HFFc6 (cell line): ENCODE measurements at places on chromosomes 6 and 20. TPM values are rescaled to one million over a fixed set of nuclear protein-coding genes. Genes with fewer than 3 reads are reported as not detected.

FAM83C gene
- total RNA-seq = not detected in 3 replicates

IL17F gene
- total RNA-seq = not detected in 3 replicates

SLC17A1 gene
- total RNA-seq = not detected in 3 replicates

CCN2 gene
- 530 to 899 TPM (median 847 TPM) in 3 replicates for total RNA-seq

RAMACL gene
- total RNA-seq = 2.0 to 3.4 TPM (median 2.6 TPM) in 3 replicates

DPPA5 gene
- not detected in 3 replicates for total RNA-seq

- no peaks in the 10 kb centered on the region for H3K27me3 ChIP-seq
- no peak overlapping the region for H3K27ac ChIP-seq
- DNase-seq = no peak
- no peaks in the 10 kb centered on the region for H3K4me1 ChIP-seq
- no peaks in the 10 kb centered on the region for H3K36me3 ChIP-seq
Observed at GRCh38 chr6:72381076-72381475, 240.8 kb upstream of the KCNQ5 start.

DNA sequence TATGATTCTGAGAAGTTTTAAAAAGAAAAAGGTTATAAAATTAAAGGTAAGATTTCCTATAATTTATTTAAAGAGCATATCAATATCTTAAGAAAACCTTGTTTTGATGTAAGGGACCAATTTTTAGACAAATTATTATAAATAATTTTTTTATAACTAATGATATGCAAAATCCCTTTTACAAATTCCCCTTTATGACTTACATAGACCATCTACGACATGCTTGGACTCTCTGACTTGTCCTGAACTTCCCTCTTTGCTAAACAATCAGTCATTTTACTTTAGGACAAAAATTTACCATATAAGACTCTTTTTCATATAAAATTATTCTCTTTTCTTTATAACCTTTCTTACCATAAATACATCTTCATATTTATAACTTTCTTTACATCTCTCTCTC lies 15.3 kb upstream of the ANGPT4 start:
- no peak overlapping the region for H3K27ac ChIP-seq
- peaks cover 7% of the 10 kb centered on the region for H3K27me3 ChIP-seq
- H3K36me3 ChIP-seq = no peaks in the 10 kb centered on the region
- DNase-seq = no peak
- 0 out of 2 replicates have a peak, but pooled peaks cover 2% of the 10 kb centered on the region for H3K4me1 ChIP-seq

DNA sequence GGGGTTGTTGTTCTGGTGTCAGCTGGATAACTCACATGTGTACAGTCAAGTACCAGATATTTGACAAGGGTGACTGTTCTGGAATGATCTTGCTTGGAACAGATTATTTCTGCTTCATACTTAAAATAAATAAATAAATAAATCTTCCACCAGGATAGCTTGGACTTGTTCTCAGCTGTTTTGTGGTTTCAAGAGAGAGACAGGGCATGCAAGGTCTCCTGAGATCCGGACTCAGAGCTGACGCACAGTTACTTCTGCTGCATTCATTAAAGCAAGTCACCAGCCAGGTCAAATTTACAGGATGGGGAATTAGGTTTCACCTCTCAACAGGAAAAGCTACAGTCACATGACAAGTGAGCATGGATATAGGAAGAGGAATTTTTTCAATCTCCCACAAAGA lies 285.0 kb upstream of the SPTLC3 start:
- no peak overlapping the region for H3K4me3 ChIP-seq
- H3K27ac ChIP-seq = no peak overlapping the region
- no peaks in the 10 kb centered on the region for H3K4me1 ChIP-seq
- H3K36me3 ChIP-seq = peaks cover 4% of the 10 kb centered on the region
- no peaks in the 10 kb centered on the region for H3K27me3 ChIP-seq

DNA sequence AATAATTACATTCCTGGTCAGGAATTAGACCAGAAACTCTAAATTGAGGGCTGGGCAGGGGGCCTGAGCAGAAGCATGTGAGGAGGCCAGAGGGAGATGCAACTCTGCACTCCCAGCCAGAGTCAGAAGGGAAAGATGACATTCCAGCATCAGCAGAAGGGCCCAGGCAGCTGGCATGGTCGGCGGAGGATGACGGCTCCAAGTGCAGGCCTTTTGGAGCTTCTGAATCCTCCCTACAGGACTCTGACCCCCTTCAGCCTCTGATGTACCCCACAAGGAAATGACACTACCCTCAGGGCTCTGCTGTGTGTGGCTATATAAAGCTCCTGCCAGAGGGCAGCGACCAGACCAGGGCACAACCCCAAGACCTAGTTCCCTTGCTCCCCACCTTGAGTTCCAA lies 1.9 kb downstream of the LRFN2 start:
- H3K27ac ChIP-seq = no peak overlapping the region
- peaks cover 25% of the 10 kb centered on the region for H3K27me3 ChIP-seq
- H3K4me1 ChIP-seq = no peaks in the 10 kb centered on the region
- H3K36me3 ChIP-seq = no peaks in the 10 kb centered on the region

GRCh38 chr20:32886652-32887051 lies 27.9 kb downstream of the EFCAB8 start:
- peaks cover 22% of the 10 kb centered on the region for H3K27me3 ChIP-seq
- no peaks in the 10 kb centered on the region for H3K4me1 ChIP-seq
- no peaks in the 10 kb centered on the region for H3K36me3 ChIP-seq
- no peak for DNase-seq

GRCh38 chr6:159047891-159048685 lies 3.3 kb upstream of the TAGAP start:
- no peak for DNase-seq
- H3K4me3 ChIP-seq = no peak overlapping the region
- H3K36me3 ChIP-seq = no peaks in the 10 kb centered on the region
- H3K4me1 ChIP-seq = no peaks in the 10 kb centered on the region

- DNase-seq = no peak
- no peaks in the 10 kb centered on the region for H3K27me3 ChIP-seq
- no peak overlapping the region for H3K27ac ChIP-seq
- peaks cover 18% of the 10 kb centered on the region for H3K36me3 ChIP-seq
- H3K4me3 ChIP-seq = no peak overlapping the region
Observed at GRCh38 chr6:158290659-158291058, 21.6 kb upstream of the TULP4 start.

GRCh38 chr6:11598687-11599086 lies 61.1 kb downstream of the TMEM170B start:
- DNase-seq = no peak
- H3K4me3 ChIP-seq = no peak overlapping the region

DNA sequence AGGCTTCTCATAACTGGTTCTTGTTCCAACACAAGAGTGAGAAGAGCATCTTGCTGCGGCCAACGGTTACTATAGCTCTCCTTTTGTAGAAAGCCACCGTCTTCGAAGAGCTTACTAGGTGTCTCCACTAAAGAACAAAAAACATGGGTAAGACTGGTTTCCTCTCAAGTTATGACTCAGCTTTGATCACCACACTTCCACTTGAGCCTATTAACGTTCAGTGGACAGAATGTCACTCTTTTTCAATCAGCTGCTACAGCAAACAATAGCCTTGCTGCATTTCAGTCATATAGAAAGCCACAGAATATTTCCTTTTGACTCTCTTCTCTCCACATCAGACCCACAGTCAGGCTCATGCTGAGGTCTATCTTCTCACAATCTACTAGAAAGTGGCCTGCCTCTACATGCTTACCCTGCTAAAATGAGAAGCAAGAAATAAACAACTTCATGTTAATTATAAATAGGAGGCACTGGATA lies 243.5 kb upstream of the PREP start:
- H3K27me3 ChIP-seq = no peaks in the 10 kb centered on the region; the same call in 1 of the 2 replicates
- DNase-seq = no peak
- no peak overlapping the region for H3K4me3 ChIP-seq

GRCh38 chr6:139313229-139313628 lies 21.4 kb upstream of the TXLNB start:
- peaks cover 24% of the 10 kb centered on the region for H3K4me1 ChIP-seq
- no peak for DNase-seq
- no peaks in the 10 kb centered on the region for H3K36me3 ChIP-seq
- H3K4me3 ChIP-seq = no peak overlapping the region
